Amygdala (tissue), 56 donors: ENCODE measurements at places on chromosomes 3 and 15.

- DNase-seq = no peak
Measured at GRCh38 chr15:47725906-47726305, 8.6 kb downstream of the SEMA6D start.

GRCh38 chr15:68192804-68193486 is 12.2 kb downstream of the CALML4 start:
- no peak for DNase-seq

DNA sequence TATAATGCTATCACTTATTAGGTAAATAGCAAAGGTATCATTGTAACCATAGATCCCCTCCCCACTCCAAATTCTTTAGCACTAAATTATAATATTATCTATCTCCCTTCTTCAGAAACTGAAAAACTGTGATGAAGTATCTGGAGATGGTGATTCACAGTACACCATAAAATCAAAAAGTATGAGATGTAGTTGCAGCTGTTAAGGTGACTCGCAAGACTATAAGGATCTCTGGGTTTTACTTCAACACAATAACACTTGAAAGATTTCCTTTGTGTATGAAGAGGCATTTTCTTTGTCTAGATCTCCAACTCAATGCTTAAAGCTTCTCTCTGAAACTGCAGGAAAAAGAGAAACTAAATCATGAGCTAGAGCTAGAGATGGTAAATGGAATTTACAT is 46.9 kb downstream of the IFT57 start:
- DNase-seq = no peak

DNA sequence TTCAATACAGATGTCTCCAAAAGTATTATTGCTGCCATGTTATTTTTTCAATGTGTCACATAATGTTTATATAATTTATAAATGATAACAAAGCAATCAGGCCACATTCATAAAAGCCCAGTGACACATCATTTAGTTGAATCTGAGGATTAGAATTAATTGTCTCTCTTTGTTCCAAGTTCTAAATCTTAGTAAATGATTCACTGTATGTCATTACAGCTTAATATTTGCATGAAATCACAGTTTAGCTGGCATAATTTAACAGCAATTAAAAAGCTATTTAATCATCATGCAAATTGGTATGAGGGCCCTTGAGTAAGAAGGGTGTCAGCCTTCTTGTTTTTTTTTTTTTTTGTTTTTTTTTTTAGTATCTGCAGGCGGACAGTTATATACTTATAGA is 427.0 kb downstream of the EPHA6 start:
- no peak for DNase-seq

DNA sequence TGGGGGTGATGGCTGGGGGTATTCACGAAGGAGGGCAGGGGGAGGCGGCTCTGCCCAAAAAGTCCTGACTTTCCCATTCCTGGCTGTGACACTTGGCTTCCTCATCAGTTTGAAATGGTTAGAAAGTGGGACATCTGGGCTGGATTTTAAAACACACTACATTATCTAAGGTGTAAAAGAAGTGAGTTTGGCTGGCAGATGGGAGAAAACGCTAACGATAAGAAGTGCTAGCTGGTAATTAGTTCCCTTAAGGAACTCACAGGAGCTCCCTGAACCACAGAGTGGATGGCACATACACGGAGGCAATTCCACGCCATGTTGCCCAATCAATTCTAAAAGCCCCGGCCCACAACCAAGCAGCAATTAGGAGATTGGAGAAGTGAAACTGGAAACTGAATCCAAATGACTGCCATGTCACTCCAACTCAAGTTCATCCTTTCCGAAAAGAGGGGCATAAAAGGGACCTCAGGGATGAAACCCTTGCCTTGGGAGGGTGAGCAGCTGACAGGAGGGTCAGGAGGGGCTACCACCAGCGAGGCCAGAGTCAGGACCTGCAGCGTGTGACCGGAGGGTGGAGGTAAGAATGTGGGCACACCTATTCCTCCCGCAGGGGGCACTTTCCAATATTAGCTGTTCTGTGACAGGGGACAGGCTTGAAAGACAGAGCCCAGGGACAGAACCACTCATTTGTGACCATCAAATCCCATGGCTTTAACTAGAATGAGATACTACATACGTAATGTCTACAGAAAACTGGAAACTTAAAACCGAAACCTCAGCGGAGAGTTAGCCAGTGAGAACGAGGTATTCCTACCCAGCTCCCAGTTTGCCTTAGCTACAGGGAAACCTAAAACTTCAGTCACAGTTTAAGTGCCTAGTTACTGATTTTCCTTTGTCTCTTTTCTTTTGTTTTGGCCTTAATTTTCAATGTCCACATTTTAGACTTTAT is 95.3 kb upstream of the OXTR start:
- DNase-seq = no peak

- DNase-seq = no peak
Measured at GRCh38 chr3:64244011-64244942, 19.0 kb upstream of the PRICKLE2 start.

- no peak for DNase-seq
Measured at GRCh38 chr3:134001251-134001650, 28.5 kb downstream of the SLCO2A1 start.

DNA sequence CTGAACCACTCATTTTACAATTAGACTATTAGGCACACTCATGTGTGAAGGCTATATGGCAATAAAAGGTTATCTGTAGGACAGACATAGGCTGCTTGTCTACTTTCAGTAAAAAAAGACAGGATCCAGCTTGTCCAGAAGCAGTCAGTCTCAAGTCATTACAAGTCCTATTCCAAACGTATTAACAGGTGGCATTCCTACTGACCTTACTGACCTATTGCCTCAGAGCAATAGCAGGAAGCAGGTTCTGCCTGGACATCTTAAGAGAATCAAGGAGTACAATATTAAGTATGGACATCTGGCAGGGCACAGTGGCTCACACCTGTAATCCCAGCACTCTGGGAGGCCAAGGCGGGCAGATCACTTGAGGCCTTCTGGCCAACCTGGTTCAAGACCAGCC is 7.0 kb downstream of the CMTM6 start:
- DNase-seq = no peak

- no peak for DNase-seq
Measured at GRCh38 chr3:15575446-15575845, 25.9 kb downstream of the HACL1 start.

DNA sequence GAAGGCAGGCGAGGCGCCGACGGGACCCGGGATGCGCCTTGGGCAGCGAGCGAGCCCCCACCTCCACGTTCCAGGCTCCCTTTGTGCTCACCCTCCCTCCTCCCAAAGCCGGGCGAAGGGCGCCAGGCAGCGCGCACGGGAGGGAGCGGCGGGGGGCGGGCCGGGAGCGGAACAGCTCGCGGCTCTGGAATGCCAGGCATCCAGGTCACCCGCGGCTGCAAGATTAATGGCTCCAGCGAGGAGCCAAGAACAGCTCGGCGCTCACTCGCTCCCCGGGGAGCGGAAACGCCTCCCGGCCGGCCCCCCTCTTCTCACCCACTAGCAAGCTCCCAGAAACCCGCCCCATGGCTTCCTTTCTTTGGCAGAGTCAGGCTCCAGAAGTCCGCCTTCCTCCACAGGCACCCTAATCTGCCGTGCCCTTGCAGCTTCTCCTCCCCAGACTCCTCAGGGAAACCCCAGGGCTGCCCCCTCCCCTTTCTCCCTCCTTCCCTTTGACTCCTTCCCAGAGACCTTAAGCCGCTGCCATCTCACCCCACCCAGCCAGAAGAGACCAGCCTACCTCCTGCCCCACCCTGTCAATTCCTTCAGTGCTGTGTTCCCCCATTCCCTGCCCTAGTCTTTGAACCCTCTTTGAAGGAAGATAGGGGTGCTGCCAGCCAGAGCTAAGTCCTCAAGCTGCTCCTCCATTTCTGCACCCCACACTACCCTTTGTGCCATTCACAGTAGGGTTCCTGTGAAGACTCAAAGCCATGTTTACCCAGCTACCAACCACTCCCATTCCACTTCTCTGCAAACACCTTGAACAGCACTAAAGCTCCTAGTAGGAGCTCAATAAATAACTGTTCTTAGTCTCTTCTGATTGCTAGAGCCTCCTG is 9.9 kb downstream of the AMOTL2 start:
- peak; percentile 73 for DNase-seq

GRCh38 chr3:78712941-78713340 is 1054.9 kb downstream of the ROBO1 start:
- DNase-seq = no peak

DNA sequence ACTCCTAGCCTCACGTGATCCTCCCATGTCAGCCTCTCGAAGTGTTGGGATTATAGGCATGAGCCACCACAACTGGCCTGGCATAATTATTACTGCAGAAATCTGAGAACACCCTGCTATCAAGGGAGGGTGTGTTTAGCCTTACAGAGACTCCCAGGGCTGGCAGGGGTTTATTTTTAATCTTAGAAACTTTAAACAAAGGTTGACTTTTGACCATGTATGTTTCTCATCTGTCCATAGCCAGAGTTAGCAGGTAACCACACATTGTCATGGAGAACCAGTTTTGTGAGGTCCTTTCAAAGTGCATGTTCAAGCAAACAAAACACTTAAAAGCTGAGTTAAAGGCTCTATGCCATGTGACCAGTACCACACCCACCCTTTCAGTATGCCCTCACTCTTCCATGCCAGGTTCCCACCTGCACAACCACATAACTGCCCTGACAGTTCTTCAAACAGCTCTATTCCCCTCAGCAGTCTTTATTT is 11.1 kb downstream of the SIAH2 start:
- no peak for DNase-seq

GRCh38 chr3:193780397-193780796 is 187.4 kb downstream of the OPA1 start:
- no peak for DNase-seq
